ENCODE measurements at places on chromosomes 5 and 9. TPM values are rescaled to one million over a fixed set of nuclear protein-coding genes. Genes with fewer than 3 reads are reported as not detected.

- DNase-seq, result peak; percentile 52
- H3K27me3 ChIP-seq, result no peaks in the 10 kb centered on the region
- no peaks in the 10 kb centered on the region for H3K36me3 ChIP-seq
Observed at GRCh38 chr5:142320851-142321560, 3.8 kb downstream of the SPRY4 start.

Gene C5orf52
- polyA plus RNA-seq, result not detected

DNA sequence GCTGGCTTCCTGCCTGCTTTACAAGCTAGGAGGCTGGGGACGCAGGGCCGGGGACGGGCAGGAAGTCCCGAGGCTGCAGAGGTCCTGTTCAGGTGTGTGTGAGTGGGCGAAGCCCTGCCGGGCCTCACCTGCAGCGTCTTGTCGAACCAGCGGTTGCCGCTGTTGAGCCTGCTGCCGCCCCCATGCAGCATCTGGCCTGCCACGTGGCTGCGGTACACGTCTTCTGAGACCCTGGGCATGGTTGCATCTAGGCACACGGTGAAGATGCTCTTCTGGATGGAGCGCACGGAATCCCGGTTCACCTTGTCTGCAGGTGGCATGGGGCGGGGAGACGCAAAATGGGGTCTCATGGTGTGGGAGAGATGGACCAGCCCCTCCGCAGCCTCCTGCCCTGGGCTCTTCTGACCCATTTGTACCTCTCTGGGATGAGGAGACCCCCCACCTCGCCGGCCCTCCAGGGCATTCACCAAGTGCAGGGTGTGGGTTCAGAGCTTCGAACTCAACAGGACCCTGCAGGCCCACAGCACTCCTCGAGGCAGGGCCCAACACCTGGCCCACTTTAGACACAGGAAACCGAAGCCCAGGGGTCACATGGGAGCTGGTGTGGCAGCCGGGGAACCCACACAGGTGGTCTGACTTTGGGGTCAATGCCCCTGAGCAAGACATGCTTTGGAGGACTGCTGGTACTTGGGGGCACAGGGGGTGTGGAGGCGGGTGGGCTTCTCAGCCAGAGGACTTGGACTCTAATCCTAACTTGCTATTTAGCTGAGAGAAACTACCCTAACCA lies 10.0 kb downstream of the CRAT start:
- H3K27ac ChIP-seq, result no peak overlapping the region
- no peaks in the 10 kb centered on the region for H3K36me3 ChIP-seq
- H3K4me3 ChIP-seq, result no peak overlapping the region
- H3K27me3 ChIP-seq, result no peaks in the 10 kb centered on the region

Gene NUDT2
- polyA plus RNA-seq, result 29.9 TPM

Gene RASGRF2
- 2.1 TPM for polyA plus RNA-seq

DNA sequence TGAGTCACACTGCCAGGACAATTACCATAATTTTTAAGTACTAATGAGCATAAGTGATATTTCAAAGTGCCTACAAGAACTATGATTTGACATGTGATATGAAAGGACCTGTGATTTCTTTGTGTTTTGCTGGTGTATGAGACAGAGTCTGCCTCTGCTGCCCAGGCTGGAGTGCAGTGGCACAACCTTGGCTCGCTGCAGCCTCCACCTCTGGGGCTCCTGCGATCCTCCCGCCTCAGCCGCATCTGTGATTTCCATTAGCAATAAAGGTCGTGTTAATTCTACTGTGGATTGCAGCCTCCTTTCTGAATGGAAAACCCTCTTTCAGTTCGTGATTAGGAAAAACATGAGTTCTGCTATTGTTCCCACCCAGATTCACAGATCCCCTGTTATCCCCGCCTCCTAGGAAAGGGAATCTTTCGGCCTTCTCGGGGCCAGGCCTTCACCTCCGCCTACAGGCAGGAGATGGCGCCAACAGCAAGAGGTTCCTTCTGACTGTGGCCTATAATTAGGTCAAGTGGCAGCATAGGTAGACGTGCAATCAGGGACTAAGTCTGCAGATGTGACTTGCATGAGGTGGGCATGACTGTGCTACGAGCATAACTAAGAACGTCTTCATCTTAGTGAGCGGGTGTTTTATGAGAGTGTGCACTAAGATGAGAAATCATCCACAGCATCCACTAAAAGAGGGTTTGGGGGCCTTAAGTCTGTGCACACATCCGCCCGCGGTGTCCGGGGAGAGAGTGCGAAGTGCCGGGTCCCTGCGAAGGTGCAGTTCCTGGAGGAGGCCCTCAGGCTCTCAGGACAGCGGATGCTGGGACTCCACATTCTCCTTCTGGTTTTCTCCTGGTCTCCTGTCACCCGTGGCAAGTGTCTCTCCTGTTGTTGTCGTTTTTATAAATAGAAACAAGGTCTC lies 23.1 kb downstream of the TRIM7 start:
- peaks cover 11% of the 10 kb centered on the region for H3K4me1 ChIP-seq
- no peaks in the 10 kb centered on the region for H3K27me3 ChIP-seq
- no peak overlapping the region for H3K27ac ChIP-seq
- H3K36me3 ChIP-seq, result no peaks in the 10 kb centered on the region
- no peak for DNase-seq
- H3K4me3 ChIP-seq, result no peak overlapping the region

- H3K27ac ChIP-seq, result no peak overlapping the region
- H3K27me3 ChIP-seq, result peaks cover 4% of the 10 kb centered on the region
- no peak for DNase-seq
- no peak overlapping the region for H3K4me3 ChIP-seq
Observed at GRCh38 chr9:122131401-122132001, 28.1 kb downstream of the NDUFA8 start.

DNA sequence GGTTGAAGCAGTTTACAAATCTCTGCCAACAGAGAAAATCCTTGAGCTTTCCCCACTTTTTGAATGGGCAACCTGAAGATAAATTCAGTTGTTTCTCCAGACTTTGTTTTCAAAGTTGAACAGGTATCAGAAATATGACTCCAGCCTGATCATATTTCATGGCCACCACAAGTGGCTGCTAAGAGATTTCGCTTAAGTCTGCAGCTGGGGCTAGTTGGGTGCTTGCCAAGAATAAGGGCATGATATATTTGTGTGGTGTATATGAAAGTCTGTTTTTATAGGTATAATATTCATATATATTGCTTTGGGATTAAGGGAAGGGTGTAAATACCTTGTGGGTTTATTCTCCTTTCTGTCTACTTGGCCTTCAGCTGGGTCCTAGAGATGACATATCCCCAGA lies 168.4 kb upstream of the GDNF start:
- DNase-seq, result no peak
- H3K27ac ChIP-seq, result no peak overlapping the region
- H3K36me3 ChIP-seq, result no peaks in the 10 kb centered on the region
- no peaks in the 10 kb centered on the region for H3K27me3 ChIP-seq
- H3K4me1 ChIP-seq, result no peaks in the 10 kb centered on the region

Gene JAKMIP2
- 24.9 TPM for polyA plus RNA-seq

DNA sequence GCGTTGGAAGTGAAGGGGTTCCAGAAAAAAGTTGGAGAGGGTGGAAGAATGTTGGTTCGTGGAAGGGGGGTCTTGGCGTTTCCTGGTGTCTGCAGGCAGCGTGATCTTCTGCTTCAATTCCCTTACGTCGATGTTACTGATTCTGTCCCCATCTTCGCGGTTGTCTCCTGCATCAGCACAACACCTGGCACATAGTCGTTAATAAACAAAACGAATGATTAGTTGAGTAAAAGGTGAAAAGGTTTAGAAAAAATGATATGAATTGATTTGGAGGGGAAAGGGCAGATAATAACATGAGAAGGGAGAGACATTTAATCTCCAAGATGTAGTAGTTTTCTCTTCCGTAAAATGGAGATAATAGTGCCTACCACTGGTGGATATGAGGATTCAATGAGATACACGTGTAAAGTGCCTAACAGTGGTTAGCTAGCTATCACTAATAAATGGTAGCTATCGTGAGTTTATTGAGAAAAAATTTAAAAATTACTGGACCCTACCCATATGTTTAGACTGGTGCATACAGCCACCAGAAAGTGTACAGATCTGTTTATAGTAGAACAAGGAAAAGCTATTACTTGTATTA lies 556 bp downstream of the MTREX start:
- peak overlapping the region; percentile 95 for H3K27ac ChIP-seq
- no peaks in the 10 kb centered on the region for H3K27me3 ChIP-seq
- peaks cover 24% of the 10 kb centered on the region for H3K4me1 ChIP-seq
- DNase-seq, result no peak

- H3K4me1 ChIP-seq, result no peaks in the 10 kb centered on the region
- no peaks in the 10 kb centered on the region for H3K27me3 ChIP-seq
- no peak for DNase-seq
- H3K36me3 ChIP-seq, result no peaks in the 10 kb centered on the region
- no peak overlapping the region for H3K4me3 ChIP-seq
Observed at GRCh38 chr9:995192-995591, 18.7 kb downstream of the DMRT3 start.

Gene PCDHGB1
- 0.20 TPM for polyA plus RNA-seq

GRCh38 chr9:97749928-97750327 lies 52.8 kb upstream of the XPA start:
- H3K4me1 ChIP-seq, result no peaks in the 10 kb centered on the region
- no peak overlapping the region for H3K27ac ChIP-seq
- H3K36me3 ChIP-seq, result no peaks in the 10 kb centered on the region
- no peak overlapping the region for H3K4me3 ChIP-seq
- no peak for DNase-seq

- no peaks in the 10 kb centered on the region for H3K4me1 ChIP-seq
- H3K4me3 ChIP-seq, result no peak overlapping the region
- H3K36me3 ChIP-seq, result no peaks in the 10 kb centered on the region
Observed at GRCh38 chr5:87029951-87030350, 237.7 kb upstream of the RASA1 start.

Gene PCDHGC4
- 1.0 TPM for polyA plus RNA-seq

DNA sequence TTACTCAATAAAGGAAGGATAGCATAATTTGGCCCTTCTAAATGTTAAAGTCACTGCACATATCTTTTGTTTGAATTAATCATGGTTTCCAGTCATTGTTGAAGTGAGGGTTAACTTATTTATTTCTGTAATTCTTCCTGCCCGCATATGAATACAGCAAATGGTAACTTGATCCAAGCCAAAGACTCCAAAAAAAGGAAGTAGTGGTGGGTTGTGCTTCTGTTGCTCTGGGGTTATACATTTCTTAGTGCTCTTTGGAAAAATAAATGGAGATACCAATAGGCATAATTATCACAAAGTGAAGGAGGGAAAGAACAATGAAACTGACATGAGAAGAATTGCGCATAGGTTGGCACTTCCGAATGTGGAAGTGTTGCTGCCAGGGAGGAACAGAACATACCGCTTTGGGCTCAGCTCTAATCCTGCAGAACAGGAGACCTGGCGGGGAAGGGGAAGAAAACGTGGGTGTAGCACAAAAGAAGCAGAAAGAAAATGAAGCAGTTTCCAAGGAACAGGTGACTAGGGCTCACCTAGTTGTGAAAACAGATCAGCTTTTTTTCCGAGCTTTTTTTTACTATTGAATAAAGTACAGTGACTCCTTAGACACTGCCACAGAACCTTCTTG lies 69.7 kb upstream of the TAF11L2 start:
- no peaks in the 10 kb centered on the region for H3K36me3 ChIP-seq
- no peak overlapping the region for H3K4me3 ChIP-seq
- H3K27ac ChIP-seq, result no peak overlapping the region
- H3K4me1 ChIP-seq, result no peaks in the 10 kb centered on the region

- H3K4me1 ChIP-seq, result peaks cover 4% of the 10 kb centered on the region
- no peaks in the 10 kb centered on the region for H3K36me3 ChIP-seq
- H3K27ac ChIP-seq, result no peak overlapping the region
- no peak for DNase-seq
Observed at GRCh38 chr5:159762921-159763320, 153.4 kb upstream of the ADRA1B start.

GRCh38 chr5:134226441-134227192 lies 744 bp upstream of the PPP2CA start:
- no peaks in the 10 kb centered on the region for H3K27me3 ChIP-seq
- peak overlapping the region; percentile 100 for H3K27ac ChIP-seq
- H3K4me1 ChIP-seq, result peaks cover 42% of the 10 kb centered on the region

GRCh38 chr9:2017331-2018161 lies 2.4 kb downstream of the SMARCA2 start:
- H3K27ac ChIP-seq, result peak overlapping the region; percentile 99
- peak overlapping the region; percentile 84 for H3K4me3 ChIP-seq
- no peaks in the 10 kb centered on the region for H3K36me3 ChIP-seq
- no peaks in the 10 kb centered on the region for H3K27me3 ChIP-seq

GRCh38 chr5:139649082-139649991 lies 1.2 kb downstream of the CXXC5 start:
- H3K36me3 ChIP-seq, result no peaks in the 10 kb centered on the region
- H3K27me3 ChIP-seq, result no peaks in the 10 kb centered on the region
- no peak overlapping the region for H3K27ac ChIP-seq
- DNase-seq, result no peak

- no peaks in the 10 kb centered on the region for H3K4me1 ChIP-seq
- H3K4me3 ChIP-seq, result no peak overlapping the region
- DNase-seq, result no peak
- no peaks in the 10 kb centered on the region for H3K36me3 ChIP-seq
- no peaks in the 10 kb centered on the region for H3K27me3 ChIP-seq
Observed at GRCh38 chr9:27638716-27639115, 65.4 kb upstream of the C9orf72 start.

Gene TSSK1B
- not detected for polyA plus RNA-seq

DNA sequence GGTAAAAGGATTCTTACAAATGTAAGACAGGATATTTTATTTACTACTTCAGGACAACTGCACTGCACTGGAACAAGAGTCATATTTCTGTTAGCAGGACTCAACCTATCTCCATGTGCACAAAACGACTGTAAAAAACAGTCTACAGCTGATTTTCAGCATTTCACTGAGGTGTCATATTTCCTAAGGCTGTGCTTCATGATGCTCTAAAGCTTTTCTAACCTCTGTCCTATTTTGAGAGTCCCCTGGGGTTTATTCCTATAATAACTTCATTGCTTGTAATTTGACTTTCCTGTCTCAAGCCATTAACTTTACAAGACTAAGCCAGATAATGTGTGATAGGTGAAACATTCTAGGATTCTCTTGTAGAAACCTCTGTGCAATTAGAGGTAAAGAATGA lies 472.3 kb downstream of the HINT1 start:
- H3K27me3 ChIP-seq, result no peaks in the 10 kb centered on the region
- H3K27ac ChIP-seq, result no peak overlapping the region
- H3K4me1 ChIP-seq, result no peaks in the 10 kb centered on the region

Gene CDX1
- polyA plus RNA-seq, result 0.24 TPM

Gene STPG3
- not detected for polyA plus RNA-seq

Gene OBP2B
- not detected for polyA plus RNA-seq

Gene S1PR3
- polyA plus RNA-seq, result 85.6 TPM

GRCh38 chr9:106829666-106830408 lies 33.1 kb upstream of the ZNF462 start:
- no peak for DNase-seq
- H3K4me1 ChIP-seq, result no peaks in the 10 kb centered on the region
- no peak overlapping the region for H3K4me3 ChIP-seq
- H3K27me3 ChIP-seq, result no peaks in the 10 kb centered on the region
- H3K27ac ChIP-seq, result no peak overlapping the region

DNA sequence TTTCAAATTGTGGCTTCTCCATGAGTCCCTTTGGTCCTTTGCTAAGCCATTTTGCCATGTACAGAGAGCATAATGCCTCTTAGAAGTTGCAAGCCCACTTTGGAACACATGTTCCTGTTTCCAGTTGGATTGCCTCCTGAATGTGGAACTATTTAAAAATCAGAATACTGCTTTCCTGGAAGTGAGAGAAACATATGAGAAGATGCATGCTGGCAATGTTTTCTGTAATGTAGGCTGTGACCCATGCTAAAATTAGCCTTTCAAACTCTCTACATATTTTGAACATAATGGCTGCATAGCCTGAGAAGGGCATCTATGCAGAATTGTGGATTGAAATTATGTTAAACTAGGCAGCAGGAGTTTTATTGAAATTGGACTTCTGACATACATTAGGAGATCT lies 175.5 kb upstream of the PAPPA start:
- no peaks in the 10 kb centered on the region for H3K27me3 ChIP-seq
- no peak for DNase-seq
- H3K27ac ChIP-seq, result no peak overlapping the region
- no peaks in the 10 kb centered on the region for H3K4me1 ChIP-seq
- no peak overlapping the region for H3K4me3 ChIP-seq
- no peaks in the 10 kb centered on the region for H3K36me3 ChIP-seq

Gene SHOC1
- 4.8 TPM for polyA plus RNA-seq
